Stimulated activated CD8-positive, alpha-beta memory T cell treated with anti-CD3 and anti-CD28 coated beads, Interleukin-7, amount 100 ng/mL, for 24 hours (primary cell): ENCODE measurements at places on chromosomes 6 and 20.

DNA sequence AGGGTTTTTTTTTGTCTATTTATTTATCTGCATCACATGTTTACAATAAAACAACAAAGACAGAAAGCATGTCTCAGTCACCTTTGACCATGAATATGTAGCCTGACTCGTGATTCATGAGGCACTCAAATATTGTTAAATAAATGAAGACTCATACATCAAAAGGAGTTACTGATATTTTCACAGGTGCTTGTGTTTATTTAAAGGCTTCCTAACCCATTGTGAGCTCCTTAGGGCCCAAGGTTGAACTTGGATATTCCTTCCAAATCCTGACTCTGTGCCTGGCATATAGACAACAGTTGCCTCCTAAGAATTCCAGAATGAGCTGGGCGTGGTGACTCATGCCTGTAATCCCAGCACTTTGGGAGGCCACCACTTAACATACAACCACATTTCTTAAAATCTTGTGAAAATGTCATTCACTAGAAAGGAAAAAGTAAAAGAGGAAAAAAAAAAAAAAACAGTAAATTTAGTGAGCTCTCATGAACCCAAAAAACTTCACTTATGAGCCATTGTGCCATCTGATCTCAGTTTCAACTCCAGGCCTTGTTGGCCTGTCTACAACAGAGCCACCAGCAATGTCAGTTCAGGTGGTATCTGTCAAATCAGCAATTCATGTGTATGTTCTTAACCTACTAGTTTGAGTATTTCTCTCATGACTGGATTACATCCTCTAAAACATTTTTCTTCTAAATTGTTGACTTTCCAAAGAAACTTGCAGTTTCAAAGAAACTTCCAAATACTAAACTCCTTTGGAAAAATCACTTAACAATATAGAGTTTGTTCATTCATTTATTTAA lies 162.7 kb upstream of the MARCKS start:
- DNase-seq: no peak

DNA sequence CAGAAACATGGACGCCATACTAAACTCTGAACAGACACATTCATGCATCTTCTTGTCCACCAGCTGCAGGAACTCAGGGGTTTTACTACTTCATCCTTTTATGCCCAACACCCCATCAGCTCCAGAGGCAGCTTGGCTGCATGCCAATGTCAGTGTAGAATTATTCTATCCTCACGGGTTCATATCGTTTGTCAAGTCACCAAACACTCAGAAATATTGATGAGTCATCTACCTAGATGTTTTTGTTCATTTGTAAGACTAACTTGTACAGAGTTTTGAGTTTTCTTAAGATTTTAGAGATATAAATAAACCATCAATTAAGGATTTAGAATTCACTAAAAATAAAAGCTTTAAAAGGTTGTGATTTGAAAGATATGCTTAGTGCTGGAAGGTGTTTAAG lies 590.7 kb upstream of the FLRT3 start:
- DNase-seq: no peak

DNA sequence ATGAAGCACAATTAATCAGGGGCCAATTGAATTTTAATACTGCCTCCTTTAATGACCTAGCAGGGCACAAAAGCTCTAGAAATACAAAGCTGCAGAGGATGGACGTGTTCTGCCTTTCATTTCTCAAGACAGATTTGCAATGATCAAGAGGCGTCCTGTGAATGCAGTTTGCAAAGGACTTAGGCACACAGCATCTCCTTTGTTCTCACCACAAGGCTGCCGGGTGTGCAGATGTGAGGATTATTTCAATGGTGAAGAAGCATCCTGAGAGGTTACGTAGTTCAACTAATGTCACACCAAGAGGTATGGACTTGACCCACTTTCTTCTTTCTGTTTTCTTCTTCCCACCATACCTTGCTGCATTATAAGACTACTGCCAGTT lies 42.9 kb upstream of the SPTLC3 start:
- no peak for DNase-seq

DNA sequence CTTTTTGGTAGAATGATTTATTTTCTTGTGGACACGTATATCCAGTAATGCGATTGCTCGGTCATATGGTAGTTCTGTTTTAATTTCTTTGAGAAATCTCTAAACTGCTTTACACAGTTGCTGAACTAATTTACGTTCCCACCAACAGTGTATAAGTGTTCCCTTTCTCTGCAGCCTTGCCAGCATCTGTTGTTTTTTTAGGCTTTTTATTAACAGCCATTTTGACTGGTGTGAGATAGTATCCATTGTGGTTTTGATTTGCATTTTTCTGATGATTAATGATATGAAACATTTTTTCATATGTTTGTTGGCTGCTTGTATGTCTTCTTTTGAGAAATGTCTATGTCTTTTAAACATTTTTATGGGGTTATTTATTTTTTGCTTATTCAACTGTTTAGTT lies 196.7 kb downstream of the MOXD1 start:
- no peak for DNase-seq

DNA sequence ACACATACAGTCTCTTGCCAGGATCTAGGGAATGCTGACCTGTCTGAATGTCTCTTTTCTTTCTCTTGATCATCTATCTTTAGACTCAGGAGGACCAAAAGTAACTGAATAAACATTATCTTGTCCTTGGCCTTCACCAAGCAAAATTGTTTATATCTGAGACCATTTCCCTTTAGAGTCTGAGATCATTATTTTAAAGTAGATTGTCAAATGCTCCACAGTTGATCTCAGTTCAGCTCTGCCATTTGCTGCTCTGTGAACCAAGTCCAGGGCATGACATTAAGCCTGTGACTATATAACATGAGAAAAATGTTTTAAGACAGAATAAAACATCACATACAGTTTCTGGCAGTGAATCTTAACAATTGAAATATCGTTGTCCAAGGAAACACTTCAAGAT lies 148.3 kb upstream of the NRSN1 start:
- DNase-seq: no peak

DNA sequence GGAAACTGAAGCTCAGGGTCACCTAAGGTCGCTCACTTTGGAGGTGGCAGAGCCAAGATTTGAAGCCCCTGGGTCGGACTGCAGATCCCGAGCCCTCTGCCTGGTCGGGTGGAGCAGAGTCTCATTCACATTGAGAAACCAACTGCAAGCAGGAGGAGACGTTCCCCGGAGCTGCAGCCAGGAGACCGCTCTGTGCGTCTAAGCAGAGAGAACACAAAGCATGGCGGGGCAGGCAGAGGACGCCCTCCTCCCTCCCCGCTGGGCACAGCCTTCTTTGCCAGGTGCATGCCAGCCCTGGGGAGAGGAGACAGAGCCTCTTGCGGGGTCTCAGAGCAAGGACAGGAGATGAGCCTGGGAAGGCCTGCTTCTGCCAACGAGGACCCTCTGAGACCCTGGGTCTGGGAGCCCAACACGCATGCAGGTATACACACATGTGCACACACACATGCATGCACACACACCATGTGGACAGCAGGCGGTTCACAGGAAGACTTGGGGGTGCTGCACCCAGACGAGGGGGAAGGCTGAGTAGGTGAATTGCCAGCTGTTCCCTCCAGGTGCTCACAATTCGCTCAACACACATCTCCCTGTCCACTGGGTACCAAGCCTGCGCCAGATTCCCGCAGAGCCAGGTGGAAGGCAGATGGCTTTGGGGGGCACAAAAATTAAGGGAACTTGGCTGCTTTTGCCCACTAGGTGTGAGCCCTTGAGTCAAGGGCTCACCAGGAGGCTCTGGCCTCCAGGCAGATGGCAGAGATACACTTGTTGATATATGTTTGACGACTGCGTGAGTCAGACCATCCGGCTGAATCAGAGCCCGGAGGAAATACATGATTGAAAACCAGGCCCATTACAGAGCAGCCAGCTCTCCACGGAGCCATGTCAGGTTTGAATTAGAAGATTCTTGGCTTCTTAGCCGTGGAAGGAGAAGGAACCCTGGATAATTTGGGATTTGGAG lies 5.5 kb upstream of the NTSR1 start:
- no peak for DNase-seq

DNA sequence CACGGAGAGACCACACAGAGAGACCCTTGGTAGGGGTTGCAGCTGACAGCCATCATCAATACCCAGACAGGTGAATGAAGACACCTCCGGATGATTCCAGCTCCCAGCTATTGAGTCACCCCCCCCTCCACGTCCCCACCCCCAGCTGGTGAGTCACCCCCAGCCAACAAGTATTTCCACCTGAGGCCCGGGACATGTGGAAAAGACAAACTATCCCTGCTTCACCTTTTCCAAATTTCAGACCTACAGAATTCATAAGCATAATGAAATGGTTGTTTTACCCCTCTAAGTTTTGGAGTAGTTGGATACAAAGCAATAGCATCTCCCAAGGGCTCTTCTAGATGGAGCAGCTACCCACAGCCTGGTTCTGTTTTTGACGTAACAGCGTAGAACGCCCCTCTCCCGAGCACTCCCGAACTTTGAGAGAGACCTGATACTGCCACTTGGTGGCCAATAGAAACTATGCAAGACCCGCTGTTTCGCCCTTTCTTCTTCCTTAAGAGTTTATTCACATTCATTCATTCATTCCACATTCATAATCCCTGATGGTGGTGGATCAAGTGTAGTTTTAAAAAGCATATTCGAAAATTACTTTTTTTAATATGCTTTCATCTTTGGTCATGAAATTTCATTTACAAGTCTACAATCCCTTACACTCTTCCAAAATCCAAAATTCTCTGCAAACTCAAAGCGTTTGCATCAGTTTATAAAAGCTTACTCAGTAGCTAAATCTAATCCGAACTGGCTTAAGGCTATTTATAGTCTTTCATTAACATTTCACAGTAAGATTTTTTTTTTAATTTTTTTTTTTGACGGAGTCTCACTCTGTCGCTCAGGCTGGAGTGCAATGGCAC lies 15.1 kb upstream of the PPP1R16B start:
- DNase-seq: no peak

DNA sequence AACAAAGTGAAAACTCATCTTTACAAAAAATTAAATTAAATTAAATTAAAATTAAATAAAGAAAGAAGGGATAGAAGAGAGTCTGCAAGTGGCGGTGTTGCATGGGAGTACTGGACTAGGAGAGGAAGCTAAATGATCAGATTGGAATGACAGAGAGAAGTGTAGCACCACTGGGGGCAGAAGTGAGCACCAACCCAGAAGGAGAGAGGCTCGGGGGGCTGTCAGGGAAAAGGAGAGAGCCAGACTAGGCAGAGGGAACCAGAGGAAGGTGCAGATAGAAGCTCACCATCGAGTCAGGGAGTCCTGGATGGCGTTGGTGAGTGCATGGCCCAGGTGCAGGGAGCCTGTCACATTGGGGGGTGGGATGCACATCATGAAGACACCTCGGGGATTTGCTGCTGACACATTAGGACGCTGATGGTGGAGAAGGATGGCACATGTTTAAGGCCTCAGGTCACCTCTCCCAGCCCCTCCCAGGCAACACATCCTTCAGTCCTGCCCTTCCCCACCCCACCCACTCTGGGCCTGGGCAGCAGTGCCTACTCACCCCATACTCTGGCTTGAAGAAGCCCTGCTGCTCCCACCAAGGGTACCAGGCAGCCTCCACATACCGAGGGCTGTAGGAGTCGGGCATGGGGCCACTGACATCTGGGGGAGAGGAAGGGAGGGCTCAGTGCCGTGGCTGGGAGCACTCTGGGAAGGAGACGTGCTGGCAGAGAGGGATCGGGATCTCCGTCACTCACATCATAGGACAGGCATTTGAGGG lies 4.0 kb downstream of the VARS1 start:
- no peak for DNase-seq

DNA sequence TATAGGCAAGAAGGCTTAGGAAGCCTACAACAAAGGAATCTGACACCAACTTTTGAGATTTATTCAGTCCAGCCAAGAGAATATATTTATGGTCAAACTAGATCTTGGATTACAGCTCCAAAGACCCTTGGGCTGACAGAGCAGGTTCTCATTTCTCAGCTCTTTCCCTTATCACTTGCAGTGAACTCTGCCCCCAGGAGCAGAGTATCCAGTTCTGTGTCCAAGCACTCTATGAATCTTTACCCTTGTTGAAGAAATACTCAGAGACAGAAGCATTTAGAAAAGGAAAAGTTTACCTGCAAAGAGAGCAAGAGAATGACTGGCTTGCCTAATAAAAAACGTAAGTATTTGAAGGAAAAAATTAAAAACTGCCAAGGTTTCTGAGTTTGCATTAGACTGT lies 190.5 kb downstream of the SLC16A10 start:
- DNase-seq: no peak

DNA sequence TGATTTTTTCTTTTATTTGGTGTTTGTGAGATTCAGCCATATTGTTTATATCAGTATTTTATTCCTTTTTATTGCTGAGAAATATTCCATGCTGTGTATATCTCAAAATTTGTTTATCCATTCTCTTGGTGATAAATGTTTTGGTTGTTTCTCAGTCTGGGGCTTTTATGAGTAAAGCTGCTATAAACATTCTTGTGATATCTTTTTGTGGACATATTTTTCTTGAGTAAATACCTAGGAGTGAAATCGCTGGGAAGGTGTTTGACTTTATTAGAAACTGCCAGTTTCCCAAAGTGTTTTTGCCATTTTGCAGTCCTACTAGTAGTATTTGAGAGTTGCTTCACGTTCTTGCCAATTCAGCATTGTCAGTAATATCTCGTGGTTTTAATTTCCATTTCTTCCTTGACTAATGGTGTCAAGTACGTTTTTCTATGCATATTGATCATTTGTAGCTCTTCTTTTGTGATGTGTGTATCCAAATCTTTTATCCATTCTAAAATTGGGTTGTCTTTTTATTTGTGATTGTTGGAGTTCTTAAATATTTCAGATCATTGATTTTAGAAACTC lies 31.1 kb upstream of the DYNLRB1 start:
- no peak for DNase-seq
